Ureter (tissue), 1 donor: ENCODE measurements at places on chromosomes 13 and 19.

DNA sequence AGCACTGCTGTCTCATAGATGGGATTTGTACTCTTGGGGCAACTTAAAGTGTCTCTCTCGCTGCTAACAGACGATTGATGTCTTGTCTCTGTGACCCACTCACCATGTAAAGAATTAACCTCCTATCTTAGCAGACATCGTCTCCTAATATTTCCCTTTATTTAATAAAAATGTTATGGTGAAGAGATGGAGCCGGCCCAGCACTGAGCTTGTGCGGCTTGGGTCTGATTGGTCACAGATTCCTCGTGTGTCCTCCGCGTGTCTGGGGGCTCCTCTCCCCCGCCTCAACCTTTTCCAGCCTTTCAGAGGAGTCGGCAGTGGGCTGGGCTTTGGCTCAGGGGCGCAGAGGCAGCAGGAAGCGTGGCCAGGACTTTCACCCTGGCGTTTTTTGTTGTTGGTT, 13.2 kb upstream of the CRTC1 start:
- no peak for DNase-seq

GRCh38 chr13:79528356-79528755, 47.4 kb downstream of the NDFIP2 start:
- DNase-seq: no peak

DNA sequence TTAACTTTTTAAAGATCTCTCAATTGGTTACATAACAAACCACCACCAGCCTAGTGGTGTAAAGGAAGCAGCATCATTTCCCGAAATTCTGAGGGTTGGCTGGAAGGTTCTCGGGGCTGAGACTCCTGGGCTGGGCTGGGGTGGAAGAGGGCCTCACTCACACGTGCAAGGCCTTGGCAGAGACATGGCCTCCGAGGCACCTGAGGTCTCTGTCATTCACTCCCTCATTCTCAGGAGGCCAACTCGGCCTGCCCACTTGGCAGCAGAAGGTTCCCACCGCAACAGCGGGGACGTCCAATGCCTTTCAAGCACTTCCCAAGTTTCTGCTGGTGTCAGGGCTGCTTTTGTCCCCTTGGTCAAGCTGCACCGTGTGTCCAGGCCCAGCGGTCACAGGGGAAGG, 18.6 kb upstream of the RASA3 start:
- DNase-seq: no peak

GRCh38 chr13:110391273-110391672, 84.2 kb downstream of the COL4A2 start:
- no peak for DNase-seq

- no peak for DNase-seq
Measured at GRCh38 chr19:10808937-10809649, 26.9 kb downstream of the TMED1 start.

DNA sequence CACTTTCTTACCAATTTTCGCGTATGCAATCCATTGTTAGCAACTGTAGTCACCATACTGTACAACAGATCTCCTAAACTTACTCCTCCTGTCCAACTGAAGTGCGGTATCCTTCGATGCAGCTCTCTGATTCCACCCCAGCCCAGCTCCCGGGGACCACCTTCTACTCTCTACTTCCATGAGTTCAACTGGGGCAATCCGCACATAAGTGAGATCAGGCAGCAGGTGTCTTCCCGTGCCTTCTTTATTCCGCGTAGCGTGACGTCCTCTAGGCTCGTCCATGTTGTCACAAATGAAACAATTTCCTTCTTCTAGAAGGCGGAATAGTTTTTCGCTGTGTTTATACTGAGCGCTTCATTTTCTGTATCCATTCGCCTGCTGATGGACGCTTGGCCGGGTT, 8.4 kb downstream of the LILRB1 start:
- DNase-seq: no peak

GRCh38 chr19:5418677-5419076, 36.5 kb upstream of the ZNRF4 start:
- DNase-seq: no peak

DNA sequence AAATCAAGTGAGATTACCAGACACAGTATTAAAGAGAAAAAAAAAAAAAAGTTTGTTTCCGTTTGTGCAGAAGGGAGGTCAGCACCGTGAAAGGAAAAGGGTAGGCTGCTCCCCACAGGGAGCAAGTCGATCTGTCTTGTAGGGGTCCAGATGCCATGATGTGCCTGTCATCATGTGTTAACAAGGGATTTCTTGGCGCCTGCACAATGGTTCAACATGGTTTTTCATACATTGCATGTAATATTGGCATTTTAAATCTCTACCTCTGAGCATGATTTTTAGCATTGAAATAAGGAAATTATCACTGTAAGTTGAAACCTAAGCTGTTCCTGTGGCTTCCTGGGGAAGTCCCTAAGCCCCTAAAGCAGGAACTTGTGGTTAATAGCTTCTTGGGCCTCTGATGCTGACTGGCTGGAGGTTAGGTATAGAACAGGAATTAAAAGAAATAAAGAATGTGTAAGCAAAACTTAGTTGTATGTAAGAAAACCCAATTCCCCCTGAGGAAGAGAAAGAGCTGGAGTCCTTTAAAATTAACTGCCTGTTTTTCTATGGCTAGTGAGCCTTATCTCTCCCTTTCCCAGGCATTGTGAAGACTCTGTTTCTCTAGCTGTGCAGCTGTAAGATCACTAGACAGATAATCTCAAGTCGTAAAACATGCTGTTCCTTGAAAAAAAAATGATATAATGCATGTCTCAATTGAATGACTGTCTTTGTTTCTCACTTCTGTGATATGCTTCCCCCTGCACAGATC, 7.4 kb upstream of the FCGBP start:
- no peak for DNase-seq

- no peak for DNase-seq
Measured at GRCh38 chr13:42363941-42364612, 92.1 kb downstream of the AKAP11 start.

GRCh38 chr19:46471116-46471733, at the start of gene PNMA8A:
PNMA8A (minus strand) TSS chr19:46471563; CDS start chr19:46471035, 528 bp downstream.
- DNase-seq: peak; percentile 72

- no peak for DNase-seq
Measured at GRCh38 chr13:37065890-37066526, 6.5 kb upstream of the SUPT20H start.

- DNase-seq: no peak
Measured at GRCh38 chr13:79442221-79442620, 36.2 kb upstream of the RBM26 start.

DNA sequence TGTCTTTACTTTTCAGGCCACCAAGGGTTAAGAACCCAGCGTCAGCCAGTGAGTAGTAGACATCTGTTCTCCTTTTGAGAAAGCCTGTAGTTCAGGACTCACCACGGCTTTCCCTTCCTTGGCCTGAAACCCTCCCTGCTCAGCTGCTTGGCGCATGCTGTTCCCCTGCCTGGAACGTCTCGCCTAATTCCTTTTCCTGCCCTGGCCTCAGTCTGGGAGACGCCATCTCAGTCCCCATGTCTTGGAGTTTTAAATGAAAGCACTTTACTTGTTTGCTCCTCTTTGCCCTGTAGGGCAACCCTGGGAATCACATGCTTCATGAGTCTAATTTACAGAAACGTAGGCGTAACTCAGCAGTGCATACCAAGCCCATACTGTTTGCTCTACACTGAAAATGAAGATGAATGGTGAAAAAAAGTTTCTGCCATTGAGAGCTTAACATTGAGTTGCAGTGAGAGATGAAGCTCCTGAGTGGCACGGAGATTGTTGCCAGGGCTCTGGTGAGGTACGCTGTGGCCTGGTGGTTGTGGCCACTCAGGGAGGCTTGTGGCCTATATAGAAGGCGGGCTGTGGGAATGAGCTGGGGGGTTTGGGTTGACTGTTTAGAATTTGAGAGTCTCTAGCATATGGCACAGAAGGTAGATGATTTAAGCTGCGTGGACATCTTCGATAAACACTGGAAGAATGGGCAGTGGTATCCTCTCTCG, 52.8 kb downstream of the GATAD2A start:
- no peak for DNase-seq

GRCh38 chr13:74114202-74114601, 20.0 kb downstream of the KLF12 start:
- no peak for DNase-seq

GRCh38 chr19:32171719-32172151, 173.7 kb upstream of the ZNF507 start:
- no peak for DNase-seq

DNA sequence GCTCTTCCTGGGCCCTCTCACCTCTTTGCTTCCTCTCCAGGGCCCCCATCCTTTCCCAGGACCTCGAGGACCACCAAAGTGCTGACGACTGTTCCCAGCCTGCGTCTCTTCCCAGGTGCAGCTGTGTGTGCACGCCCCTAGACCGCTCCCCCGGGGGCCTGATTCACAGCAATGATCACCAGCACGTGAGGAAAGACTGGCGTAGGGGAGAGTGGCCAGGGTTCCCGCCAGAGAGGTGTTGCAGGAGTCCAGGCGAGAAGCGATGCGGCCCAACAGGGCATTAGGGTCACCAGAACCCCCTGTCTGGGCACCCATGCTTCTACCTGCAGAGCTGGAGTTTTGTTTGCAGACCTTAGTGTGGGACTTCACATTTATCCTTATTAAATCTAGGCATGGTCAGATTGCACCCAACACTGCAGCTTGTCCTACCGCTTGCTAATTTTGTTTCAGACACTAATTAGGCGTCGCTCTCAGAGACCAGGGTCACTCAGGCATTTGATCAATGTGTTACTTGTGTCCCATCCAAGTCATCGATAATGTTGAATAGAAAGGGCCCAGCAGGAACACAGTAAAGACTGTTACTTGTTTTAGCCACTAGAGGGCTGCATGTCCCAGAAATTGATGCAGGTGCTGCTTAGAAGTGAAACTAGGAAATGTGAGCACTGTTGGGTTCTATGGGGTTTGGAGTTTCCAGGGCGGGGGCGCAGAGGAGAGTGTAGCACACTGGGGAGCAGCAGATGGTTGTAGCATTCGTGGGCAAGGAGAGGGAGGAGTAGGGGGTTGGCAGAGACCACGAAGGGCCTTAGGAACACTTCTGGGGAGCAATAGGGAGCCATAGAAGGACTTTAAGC, 53.2 kb downstream of the CDADC1 start:
- peak; percentile 71 for DNase-seq

GRCh38 chr19:49973987-49974386, 13.0 kb upstream of the SIGLEC11 start:
- no peak for DNase-seq

GRCh38 chr13:112240076-112240475, 136.1 kb upstream of the SPACA7 start:
- DNase-seq: peak; percentile 38

DNA sequence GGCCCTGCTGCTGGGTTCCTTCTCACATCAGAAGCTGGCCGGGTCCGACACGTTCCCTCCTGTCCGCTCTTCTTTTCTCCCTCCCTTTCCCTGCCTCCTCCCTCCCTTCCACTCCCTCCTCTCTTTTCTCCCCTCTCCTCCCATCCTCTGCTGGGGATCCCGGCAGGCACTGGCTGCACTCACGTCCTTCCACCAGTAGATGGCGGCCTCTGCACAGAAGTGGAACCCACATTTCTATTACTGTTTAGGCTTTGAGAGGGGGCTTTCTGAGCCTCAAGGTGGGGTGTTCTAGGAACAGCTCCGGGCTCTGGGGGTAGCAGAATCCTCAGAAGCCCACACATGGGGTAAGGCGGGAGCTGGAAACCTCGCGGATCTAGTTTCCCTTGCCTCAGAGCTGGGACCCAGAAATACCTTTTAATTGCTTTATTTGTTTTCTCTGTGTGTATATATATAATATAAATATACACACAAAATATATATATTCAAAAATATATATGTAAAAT, 294.2 kb downstream of the ZNF536 start:
- no peak for DNase-seq

- DNase-seq: no peak
Measured at GRCh38 chr19:12543855-12544254, 7.4 kb downstream of the ZNF564 start.

GRCh38 chr19:6219586-6220290, 60.0 kb downstream of the MLLT1 start:
- no peak for DNase-seq

DNA sequence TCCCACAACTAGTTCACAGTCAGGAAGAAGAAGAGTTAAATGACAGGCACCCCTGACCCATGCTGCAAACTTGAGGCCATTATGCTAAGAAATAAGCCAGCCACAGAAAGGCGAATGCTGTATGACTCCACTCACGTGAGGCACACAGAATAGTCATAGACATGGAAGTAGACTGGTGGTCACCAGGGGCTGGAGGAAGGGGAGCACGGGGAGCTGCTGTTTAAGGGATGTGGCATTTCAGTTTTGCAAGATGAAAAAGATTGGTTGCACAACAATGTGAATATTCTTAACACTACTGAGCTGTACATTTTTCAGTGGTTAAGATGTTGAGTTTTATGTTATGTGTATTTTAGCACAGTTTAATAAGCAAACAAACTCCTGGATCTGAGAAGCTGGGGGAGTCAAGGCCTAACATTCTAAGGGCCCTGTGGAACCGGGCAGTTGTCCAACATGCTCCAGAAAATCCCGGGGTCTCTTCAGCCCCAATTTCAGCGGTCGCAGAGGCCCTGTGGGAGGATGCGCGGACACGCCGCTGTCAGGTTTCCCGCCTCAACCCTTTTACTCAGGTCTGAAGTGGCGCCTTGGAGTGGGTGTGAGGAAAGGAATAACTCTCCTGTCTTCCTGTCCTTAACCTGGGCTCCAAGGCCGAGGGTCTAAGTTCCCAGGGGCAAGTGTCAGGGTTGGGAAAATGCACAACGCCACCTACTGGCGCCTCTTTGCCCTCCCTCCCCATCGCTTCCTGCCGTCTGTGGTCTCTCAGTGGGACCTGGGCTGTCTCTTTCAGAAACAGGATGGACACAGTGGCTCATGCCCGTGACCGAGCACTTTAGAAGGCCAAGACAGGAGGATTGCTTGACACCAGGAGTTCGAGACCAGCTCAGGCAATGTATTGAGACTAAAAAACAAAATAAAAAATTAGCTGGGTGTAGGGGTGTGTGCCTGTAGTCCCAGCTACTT, 4.4 kb upstream of the TMEM272 start:
- no peak for DNase-seq

DNA sequence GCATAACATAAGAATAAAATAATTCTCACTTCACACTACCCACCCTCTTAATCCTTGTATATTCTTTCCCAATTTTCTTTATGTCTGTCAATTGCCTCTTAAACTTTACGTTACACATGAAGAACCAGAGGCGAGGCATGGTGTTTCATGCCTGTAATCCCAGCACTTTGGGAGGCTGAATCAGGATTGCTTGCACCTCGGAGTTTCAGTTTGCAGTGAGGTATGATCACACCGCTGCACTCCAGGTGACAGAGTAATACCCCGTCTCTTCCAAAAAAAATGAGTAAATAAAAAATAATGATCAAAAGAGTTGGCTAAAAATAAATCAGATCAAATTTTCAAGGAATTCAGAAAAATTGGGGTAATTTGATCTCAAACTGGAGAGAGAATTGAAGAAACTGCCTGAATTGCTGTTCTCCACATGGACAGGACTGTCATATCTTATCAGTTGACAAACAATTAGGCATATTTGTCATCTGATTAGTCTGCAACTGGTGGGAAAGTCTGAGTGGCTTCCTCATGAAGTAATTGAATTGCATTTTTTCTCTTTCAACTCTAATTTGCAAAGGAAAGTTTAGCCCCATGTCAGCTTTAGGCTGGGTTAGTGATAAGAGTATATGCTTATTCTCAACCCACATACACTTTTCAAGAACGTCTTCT, 302.9 kb downstream of the ITGBL1 start:
- no peak for DNase-seq
